ENCODE measurements at places on chromosomes 7 and 10. TPM values are rescaled to one million over a fixed set of nuclear protein-coding genes. Genes with fewer than 3 reads are reported as not detected.

The ADAM12 gene
- total RNA-seq = 7.4 TPM

The MARVELD1 gene
- 7.1 TPM for total RNA-seq

The PTPN20 gene
- total RNA-seq = not detected

The TAS2R16 gene
- total RNA-seq = not detected

The TMEM184A gene
- total RNA-seq = 0.22 TPM

The IFIT1B gene
- not detected for total RNA-seq

The C1QL3 gene
- 0.28 TPM for total RNA-seq

DNA sequence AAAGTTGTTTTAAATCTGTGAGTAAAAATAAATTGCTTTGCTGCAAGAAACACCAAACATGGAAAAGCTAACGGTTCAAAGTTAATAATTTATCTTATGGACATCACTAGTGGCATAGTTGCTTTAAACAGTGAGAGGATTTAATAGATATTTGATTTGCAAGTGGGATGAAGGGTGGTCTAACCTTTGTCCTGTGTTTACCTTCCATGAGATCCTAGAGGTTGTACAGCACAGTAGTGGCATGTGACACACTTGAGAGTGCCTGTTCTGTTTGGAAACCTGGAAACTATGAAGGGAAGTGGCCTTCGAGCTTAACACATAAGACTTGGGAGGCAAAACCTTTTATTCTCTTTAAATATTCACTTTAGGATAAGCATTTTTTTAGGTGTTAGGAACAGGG, 16.0 kb downstream of the EGFR start:
- no peak for DNase-seq

GRCh38 chr7:141014125-141014523, 628 bp downstream of the MRPS33 start:
- DNase-seq = no peak

DNA sequence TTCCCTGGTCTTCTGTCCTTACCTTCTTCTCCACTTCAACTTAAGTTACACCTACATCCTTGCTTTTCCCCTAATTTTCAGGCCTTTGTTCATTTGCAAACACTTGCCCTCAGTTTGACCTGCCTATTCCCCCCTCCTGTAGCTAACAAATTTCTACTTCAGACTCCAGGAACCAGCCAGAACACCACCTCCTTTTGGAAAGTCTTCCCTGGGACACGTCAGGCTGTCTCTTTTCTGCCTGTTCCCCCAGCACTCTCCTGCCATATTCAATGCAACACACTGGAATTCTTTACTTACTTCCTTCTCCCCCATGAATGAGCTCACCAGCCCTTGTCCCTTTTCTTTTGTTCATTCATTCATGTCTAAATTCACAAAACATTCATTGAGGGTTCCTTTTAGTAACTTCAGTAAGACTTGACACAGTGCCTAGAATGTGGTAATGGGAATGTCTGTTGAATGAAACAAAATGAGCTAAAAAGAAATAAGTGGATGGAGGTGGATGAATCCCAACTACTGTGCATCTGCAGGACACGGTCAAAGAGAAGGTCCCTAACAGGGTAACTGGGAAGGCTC, 478.0 kb downstream of the KCNMA1 start:
- DNase-seq = no peak

DNA sequence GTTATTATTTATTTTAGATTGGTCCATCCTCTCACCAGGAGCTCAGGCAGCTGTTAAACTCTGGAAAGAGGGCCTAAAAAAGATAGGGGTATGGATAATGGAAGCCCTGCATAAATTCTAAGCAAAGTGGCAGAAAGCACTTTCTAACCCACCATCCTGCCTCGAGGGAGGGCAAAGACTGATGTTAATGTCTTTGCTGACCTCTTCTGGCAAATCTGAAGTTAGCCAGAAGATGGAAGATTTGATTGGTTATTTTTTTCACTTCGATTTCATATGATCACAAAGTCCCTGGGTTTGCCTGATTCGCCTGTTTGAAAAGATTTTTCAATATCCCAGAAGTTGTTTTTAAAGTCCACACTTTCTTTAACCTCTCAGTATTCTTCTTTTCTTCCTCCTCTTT, 24.8 kb downstream of the OR9A2 start:
- DNase-seq = peak; percentile 30

DNA sequence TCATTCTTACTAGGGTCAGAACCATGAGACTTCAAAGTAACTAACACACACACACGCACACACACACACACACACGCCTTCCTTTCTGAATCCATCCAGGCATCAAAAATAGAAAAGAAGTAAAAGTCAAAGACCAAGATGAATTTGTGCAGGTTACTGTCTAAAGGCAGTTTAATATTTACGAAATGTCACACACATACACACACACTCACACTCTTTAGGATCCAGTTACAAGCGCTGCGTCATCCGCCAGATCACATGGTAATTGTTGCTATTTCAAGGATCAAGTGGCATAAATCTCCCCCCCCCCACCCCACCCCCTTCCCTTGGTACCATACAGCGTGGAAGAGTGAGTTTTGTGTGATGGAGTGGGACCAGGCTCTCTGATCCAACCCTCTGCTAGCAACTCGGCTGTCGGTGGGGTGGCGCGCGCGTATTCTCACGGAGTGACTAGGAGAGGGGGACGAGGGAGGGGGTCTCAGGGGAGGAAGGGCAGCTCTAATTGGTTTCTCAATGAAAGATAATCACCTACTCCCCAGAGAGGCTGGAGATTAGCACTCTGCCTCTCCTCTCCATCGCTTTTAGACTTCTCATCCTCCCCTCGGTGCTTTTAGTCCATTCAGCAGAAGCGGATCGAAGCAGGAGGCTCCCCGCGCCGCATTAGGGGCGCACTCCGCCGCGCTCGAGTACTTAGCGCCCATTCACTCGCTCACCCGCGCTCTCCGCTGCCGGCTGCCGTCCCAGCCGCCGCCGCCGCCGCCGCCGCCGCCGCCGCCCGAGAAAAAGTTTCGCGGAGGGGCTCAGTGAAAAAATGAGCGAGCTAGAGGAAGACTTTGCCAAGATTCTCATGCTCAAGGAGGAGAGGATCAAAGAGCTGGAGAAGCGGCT, 83.5 kb upstream of the PRKG1 start:
- peak; percentile 82 for DNase-seq

DNA sequence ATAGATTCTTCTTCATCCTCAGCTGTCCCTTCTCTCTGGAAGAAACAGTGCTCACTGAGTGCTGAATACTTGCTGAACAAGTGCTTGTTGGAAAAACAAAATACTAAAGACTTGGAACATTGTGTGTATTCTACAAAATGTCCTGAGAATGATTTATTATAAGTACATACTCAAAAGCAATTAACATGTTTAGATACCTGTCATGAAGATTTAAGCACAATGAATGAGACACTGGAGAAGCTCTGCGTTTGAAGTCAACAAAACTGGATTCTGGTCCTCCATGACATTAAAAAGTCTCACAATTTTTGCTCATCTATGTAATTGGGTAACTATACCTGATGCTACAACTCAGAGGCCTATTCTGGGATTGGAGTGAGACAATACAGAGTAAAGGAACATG, 34.8 kb upstream of the LAMB1 start:
- no peak for DNase-seq

DNA sequence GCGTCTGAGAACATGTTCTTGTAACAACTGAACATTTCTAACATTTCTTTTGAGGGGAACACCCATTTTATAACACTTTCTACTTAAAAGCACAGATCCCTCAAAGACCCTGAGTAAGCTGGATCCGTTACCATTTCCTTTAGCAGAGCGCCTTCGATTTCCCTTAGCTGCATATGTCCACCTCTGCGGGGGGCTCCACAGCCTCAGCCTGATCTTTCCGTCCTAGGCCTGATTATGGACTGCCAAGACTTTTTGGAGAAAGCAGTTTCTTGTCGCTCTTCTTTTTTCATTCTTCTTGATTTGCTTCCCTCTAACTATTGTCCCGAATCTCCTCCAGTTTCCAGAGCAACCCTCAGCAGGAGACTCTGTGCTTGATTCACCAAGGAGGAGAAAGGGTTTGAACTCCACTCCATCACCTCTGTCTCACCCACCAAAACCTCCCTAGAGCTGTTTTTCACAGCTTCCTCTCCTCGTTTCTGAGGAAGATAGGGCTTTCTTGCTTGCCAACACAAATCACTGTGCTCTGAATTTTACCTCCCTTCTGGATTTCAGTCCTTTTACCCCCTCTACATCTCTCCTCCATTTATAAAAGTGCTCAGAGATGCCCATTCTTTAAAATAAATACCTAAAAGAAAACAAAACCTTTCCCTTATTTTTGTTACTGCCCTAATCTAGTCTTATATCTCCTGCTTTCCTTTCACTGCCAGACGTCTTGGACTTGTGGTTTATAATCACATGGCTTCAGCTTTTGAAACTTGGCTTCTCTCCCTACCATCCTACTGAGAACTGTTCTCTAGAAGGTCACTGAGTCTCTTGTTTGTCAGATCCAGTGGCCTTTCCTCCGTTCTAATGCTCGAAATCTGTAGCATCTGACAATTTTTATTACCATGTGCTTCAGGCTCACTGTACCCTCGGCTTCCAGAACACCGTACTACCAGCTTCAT, 30.5 kb upstream of the ZRANB1 start:
- no peak for DNase-seq

GRCh38 chr10:95532536-95532935, 28.6 kb downstream of the SORBS1 start:
- DNase-seq = no peak

- peak; percentile 80 for DNase-seq
Measured at GRCh38 chr7:137626469-137627067, 220.2 kb downstream of the DGKI start.

GRCh38 chr10:116720668-116721546, 21.5 kb downstream of the HSPA12A start:
- DNase-seq = peak; percentile 40

DNA sequence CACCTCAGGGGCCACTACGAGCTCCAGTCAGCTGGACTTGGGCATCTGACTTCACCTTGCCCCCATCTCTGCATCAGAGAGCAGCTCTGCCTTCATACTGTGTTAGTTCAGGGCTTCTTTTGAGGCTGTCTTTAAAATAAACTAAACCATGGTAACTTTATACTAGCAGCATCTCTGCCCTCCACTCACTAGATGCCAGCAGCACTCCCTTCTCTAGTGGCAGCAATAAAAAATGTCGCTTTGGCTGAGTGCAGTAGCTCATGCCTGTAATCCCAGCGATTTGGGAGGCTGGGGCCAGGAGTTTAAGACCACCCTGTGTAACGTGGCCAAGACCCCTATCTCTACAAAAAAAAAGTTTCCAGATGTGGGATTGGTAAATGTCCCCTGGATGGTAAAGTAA, 584.4 kb downstream of the INHBA start:
- DNase-seq = no peak

- no peak for DNase-seq
Measured at GRCh38 chr10:34996843-34997242, 93.3 kb downstream of the CUL2 start.

DNA sequence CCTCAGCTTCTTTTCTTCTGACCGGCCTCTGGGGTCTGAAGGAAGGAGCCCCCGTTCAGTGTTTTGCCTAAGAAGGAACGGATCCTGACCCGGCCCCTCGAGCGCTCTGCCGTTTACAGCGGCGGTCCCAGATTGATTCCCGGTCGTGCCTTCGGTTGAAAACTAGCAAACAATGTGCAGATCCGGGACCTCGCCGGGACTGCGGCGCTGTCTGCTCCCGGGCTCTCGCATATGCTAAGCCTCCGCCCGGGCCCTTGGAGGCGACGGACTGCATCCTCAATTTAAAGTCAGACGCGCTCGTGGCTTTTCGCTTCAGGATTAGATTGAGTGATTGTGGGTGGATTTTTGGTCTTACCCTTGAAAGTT, 559 bp downstream of the DBF4 start:
- DNase-seq = peak; percentile 84

DNA sequence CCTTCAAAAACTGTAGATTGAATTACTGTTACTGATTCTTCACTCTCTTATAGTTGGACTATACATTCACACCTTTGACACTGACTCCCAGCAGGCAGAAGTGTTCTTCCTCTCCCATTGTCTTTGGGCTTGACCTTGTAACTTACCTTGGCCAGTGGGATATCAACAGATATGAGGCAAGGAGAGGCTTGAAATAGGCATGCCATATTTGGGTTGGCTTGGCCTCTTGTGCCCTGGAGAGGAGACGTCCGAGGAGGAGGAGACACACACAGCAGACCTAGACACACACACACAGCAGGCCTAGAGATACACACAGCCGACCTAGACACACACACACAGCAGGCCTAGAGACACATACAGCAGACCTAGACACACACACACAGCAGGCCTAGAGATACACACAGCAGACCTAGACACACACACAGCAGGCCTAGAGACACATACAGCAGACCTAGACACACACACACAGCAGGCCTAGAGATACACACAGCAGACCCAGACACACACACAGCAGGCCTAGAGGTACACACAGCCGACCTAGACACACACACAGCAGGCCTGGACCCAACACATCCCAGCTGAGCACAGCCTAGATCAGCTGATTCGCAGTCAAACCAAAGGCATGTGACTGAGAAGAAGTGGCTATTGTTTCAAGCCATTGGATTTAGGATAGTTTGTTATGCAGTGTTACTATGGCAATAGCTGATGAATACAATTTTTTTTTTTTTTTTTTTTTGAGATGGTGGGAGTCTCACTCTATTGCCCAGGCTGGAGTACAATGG, 12.5 kb upstream of the GNA12 start:
- no peak for DNase-seq

DNA sequence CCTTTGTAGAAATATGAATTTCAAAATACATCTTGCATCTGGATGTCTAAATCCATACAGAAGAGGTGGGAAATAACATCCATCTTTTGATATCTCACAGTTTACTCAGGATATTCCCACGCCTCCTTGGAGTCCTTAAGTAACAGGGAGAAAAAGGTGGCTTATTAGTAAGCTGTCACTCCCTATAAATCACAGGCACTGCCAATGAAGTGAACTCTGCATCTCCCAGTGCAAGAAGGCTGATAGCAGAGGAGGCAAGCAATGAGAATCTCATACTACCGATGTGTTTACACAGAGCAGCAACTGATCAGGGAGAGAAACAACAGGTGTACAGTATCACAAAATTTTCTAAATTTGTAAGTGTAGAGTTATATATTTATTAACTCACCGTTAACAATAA, 551.8 kb downstream of the NXPH1 start:
- no peak for DNase-seq

GRCh38 chr10:510415-510881, 179.0 kb downstream of the DIP2C start:
- DNase-seq = no peak

DNA sequence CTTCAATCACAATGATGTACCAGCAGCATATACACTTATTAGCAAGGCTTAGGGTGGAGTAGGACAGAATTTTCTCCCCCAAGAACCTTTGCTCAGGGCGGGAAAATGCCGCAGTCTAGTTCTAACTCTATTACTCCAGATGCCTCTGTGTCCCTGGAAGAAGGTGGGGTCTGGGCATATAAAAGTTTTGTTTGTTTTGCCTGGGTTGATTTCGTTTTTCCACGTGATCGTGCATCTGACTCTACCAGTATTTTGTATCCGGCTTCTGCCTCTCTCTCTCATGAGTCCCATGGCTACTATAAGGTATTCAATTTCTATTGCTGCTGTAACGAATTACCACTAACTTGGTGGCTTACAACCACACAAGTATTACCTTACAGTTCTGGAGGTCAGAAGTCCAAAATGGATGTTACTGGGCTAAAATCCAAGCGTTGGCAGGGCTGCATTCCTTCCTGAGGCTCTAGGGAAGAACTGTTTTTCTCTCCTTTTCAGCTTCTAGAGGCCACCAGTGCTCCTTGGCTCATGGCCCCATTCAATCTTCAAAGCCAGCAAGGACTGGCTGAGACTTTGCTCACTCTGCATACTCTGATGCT, 181.2 kb upstream of the PRSS58 start:
- no peak for DNase-seq

Data from neural progenitor cell (in vitro differentiated cells).